ENCODE measurements at places on chromosomes 1 and 21. TPM values are rescaled to one million over a fixed set of nuclear protein-coding genes. Genes with fewer than 3 reads are reported as not detected.

DNA sequence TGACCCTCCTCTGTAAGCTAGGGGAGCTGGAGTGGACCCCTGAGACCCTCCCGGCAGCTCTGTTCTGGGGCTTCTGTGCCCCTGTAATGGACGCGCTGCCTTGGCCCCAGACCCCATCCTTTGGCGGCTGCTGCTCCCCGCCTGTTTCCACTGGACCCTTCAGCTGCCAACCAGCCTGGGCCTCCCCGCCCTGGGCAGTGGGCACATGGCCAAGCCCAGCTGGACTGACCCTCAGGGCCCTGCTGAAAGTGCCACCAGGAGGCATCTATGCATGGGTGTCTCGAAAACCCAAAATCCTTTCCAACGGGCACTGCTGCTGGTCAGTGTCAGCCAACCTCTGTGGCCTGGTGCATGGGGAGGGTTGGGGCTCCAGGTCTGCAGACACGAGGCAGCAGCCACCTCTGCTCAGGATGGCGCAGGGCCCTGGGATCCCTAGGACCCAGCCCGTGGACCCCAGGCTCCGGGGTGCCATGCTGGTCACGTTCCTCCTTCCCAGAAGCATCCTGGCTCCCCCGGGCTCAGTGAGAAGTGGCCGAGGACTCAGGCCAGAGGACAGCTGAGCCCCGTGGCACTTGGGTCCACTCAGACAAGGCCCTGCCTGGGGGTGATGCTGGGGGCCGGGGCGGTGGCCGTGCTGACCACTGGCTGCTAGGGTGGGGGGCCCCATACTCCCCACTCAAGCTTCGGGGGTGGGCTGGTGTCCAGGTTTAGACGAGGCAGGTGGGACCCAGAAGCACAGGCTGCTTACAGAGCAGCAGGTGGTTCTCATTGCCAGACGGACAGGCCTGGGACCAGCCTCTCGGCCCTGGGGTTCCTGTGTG is 46.9 kb downstream of the SLX9 start:
- H3K36me3 ChIP-seq = no peaks in the 10 kb centered on the region
- peak overlapping the region; percentile 4 for H3K27ac ChIP-seq
- peaks cover 14% of the 10 kb centered on the region for H3K4me1 ChIP-seq
- peak; percentile 65 for DNase-seq
- no peak overlapping the region for H3K4me3 ChIP-seq
- H3K27me3 ChIP-seq = no peaks in the 10 kb centered on the region

GRCh38 chr1:161986328-161986727 is 37.3 kb downstream of the OLFML2B start:
- H3K27ac ChIP-seq = no peak overlapping the region
- no peaks in the 10 kb centered on the region for H3K27me3 ChIP-seq
- H3K4me1 ChIP-seq = peaks cover 3% of the 10 kb centered on the region
- peaks cover 8% of the 10 kb centered on the region for H3K36me3 ChIP-seq

FH gene
- 29.9 TPM for total RNA-seq

SLAMF9 gene
- not detected for total RNA-seq

ARHGAP30 gene
- 14.7 TPM for total RNA-seq

DNA sequence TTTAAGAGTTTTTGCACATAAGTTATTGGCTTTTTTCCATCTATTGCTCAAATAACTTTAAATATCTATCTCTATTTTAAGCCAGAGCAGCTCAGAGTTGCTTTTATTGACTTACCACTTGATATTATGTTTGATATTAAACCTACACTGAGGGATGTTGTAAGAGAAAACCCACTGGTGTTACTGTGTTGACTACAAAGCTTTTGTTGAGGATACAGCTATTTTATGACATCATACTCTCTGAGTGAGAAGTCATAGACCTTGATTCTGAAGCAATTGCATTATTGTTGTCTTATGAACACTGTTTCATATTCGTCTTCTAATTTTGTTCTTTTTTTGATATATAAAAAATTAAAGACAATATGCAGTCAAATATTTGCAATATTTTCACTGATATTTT is 560.4 kb downstream of the PTBP2 start:
- no peak for DNase-seq
- H3K36me3 ChIP-seq = no peaks in the 10 kb centered on the region
- no peaks in the 10 kb centered on the region for H3K27me3 ChIP-seq
- H3K27ac ChIP-seq = no peak overlapping the region

DNA sequence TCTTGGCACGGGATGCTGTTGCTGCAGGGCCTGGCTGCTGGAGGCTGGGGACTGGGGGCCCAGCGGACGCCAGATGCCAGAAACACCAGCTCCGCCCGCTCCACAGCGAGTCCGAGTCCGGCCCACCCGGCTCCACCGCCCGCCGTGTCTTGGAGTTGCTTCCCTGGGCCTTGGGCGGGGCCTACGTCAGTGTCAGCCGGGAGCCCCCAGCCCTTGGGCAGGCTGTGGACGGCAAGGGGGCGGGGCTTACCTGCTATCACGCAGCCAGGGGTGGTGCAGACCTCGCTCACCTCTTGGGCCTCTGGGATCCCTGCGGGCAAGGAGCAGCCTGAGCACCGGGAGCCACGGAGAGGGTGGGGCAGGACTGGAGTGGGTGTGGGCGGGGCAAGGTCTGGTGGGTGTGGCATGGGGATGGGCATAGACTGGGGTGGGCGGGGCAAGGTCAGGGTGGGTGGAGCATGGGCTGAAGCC is 21.8 kb downstream of the MMEL1 start:
- H3K27ac ChIP-seq = no peak overlapping the region
- no peaks in the 10 kb centered on the region for H3K27me3 ChIP-seq
- H3K4me1 ChIP-seq = no peaks in the 10 kb centered on the region
- H3K4me3 ChIP-seq = no peak overlapping the region

DNA sequence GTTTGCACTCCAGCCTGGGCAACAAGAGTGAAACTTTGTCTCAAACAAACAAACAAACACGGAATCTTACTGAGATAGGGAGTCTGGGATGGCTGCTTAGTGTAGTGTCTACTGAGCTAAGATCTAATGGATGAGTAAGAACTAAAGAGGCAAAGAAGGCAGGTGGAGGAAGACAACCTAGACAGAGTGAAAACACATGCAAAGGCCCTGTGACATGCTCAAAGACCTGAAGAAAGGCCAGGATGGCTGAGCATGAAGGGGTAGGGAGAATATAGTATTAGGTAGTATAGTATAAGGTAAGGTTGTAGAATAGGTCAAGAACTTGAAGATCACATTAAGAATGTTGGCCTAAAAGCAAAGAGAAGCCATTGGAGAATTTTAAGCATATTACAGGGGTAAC is 49.1 kb downstream of the MAP3K7CL start:
- no peaks in the 10 kb centered on the region for H3K4me1 ChIP-seq
- no peaks in the 10 kb centered on the region for H3K36me3 ChIP-seq
- H3K4me3 ChIP-seq = no peak overlapping the region
- no peaks in the 10 kb centered on the region for H3K27me3 ChIP-seq
- no peak overlapping the region for H3K27ac ChIP-seq

- H3K36me3 ChIP-seq = no peaks in the 10 kb centered on the region
- DNase-seq = no peak
- H3K27ac ChIP-seq = no peak overlapping the region
- H3K27me3 ChIP-seq = no peaks in the 10 kb centered on the region
- H3K4me3 ChIP-seq = no peak overlapping the region
Observed at GRCh38 chr1:116242741-116243140, 130.3 kb upstream of the ATP1A1 start.

- no peak overlapping the region for H3K4me3 ChIP-seq
- DNase-seq = no peak
- H3K27ac ChIP-seq = no peak overlapping the region
- no peaks in the 10 kb centered on the region for H3K36me3 ChIP-seq
- H3K4me1 ChIP-seq = no peaks in the 10 kb centered on the region
Observed at GRCh38 chr1:98008373-98008772, 87.5 kb upstream of the DPYD start.

DNA sequence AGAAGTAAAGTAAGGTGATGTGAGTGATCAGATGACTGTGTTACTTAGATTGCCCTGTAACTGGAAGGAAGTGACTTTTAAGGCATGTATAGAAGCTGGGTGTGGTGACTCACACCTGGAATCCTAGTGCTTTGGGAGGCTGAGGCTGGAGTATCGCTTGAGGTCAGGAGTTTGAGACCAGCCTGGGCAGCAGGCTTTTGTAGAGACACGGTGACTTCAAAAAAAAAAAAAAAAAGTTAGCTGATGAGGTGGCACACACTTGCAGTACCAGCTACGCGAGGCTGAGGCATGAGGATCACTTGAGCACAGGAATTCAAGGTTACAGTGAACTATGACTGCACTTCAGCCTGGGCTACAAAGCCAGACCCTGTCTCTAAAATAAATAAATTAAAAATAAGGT is 2.3 kb upstream of the USP16 start:
- H3K27ac ChIP-seq = no peak overlapping the region
- H3K4me1 ChIP-seq = peaks cover 14% of the 10 kb centered on the region
- H3K36me3 ChIP-seq = no peaks in the 10 kb centered on the region
- DNase-seq = no peak

- no peaks in the 10 kb centered on the region for H3K36me3 ChIP-seq
- H3K27ac ChIP-seq = no peak overlapping the region
- no peak for DNase-seq
- H3K4me3 ChIP-seq = no peak overlapping the region
- H3K4me1 ChIP-seq = no peaks in the 10 kb centered on the region
- H3K27me3 ChIP-seq = no peaks in the 10 kb centered on the region
Observed at GRCh38 chr1:77608893-77609292, 73.6 kb downstream of the ZZZ3 start.

DNA sequence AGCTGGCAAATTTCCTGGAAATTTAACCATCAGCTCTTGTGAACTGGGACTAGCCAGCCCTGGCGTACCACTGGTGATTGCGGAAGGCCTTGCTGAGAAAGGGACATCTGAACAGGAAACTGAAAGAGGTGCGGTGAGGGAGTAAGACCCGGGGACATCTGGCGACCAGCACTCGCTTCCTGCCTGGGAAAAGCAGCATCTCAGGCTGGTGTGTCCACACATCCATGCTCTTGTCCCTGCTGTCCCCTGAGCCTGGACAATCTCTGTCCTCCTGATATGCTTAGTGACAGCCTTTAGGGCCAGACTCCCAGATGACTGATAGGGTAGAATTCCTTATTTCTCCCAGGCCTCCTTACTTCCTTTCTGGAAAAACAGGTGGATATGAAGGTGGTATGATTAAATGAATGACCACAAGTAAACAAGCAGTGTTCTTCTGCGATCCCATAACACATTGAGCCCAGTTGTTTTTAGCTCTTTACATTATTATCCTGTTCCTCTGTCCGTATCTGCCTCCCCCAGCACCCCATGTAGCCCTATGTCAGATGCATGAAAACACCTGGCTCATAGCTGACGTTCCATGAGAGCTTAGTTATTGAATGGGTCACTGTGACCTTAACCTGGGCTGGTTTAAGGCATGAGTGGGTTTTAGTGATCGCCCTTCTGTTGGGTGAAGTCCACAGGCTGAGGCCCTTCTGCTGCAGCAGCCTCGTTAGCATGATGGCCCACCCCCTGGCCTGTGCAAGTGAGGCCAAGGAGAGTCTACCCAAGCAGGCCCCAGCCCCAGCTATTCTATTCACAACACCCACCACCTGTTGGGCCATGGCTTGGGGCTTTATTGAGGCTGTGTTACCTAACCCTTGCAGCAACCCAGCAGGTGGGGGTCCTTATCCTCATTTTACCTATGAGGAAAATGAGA is 76.1 kb upstream of the GADD45A start:
- H3K27ac ChIP-seq = no peak overlapping the region
- no peaks in the 10 kb centered on the region for H3K4me1 ChIP-seq
- no peaks in the 10 kb centered on the region for H3K27me3 ChIP-seq
- no peak for DNase-seq

GRCh38 chr1:236692742-236693141 is 6.4 kb downstream of the ACTN2 start:
- H3K4me1 ChIP-seq = no peaks in the 10 kb centered on the region
- no peaks in the 10 kb centered on the region for H3K27me3 ChIP-seq
- no peak for DNase-seq
- no peak overlapping the region for H3K27ac ChIP-seq
- no peaks in the 10 kb centered on the region for H3K36me3 ChIP-seq
- H3K4me3 ChIP-seq = no peak overlapping the region

DNA sequence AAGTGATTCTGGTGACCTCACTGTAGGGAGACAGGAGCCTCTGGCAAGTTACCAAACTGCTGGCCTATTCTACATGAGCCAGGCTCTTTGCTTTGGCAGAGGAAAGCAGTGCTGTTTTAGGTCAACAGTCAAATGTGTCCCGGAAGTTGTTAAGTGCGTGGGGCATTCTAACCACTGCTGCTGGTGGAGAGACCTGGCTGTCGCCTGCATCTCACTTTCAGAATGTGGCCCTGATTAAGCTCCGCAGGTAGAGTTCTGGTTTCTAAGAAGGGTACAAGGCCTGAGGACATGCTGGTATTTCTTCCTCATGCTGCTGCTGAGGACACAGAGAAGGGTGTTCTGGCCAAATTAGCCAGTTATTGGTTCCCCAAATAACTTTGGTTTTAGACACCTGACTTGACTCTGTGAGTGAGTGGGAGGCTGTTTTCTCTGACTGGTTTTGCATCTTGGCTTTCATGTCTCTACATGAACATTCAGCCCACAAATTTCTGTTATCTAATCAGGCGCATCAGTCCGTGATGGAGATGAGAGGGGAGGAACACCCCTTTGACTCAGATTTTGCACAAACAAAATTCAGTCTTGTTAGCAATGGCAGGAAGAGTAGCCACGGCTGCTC is 120.8 kb downstream of the LMO4 start:
- no peak for DNase-seq
- no peaks in the 10 kb centered on the region for H3K36me3 ChIP-seq
- no peak overlapping the region for H3K4me3 ChIP-seq
- H3K4me1 ChIP-seq = no peaks in the 10 kb centered on the region

FAM76A gene
- 3.4 TPM for total RNA-seq
